Right ventricle myocardium superior (tissue), 1 donor: ENCODE measurements at places on chromosomes 1 and 21. TPM values are rescaled to one million over a fixed set of nuclear protein-coding genes. Genes with fewer than 3 reads are reported as not detected.

- peak; percentile 75 for DNase-seq
These were observed 540 bp upstream of the C1orf198 start for GRCh38 chr1:230868736-230869385.

- DNase-seq: no peak
These were observed 1.5 kb upstream of the CD160 start for GRCh38 chr1:145717833-145718232.

- DNase-seq: no peak
These were observed 9.1 kb downstream of the BCL9 start for GRCh38 chr1:147550302-147550937.

DNA sequence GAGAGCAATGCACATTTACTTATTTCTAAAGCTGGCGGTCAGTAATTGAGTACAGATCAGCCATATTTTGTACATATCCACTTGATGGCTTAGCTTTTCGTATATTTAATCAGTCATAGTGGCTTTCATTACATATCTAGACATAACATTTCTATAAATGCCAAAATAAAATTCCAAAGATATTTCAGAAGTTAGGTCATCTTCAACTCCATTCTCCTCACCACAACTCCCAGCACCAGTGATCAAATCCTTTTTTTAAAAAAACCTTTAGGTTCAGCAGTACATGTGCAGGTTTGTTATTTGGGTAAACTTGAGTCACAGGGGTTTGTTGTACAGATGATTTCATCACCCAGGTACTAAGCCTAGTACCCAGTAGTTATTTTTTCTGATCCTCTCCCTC is 53.9 kb upstream of the GNG4 start:
- DNase-seq: no peak

- DNase-seq: no peak
These were observed 416.2 kb upstream of the ADGRL4 start for GRCh38 chr1:79422726-79423125.

- DNase-seq: no peak
These were observed 46.1 kb upstream of the LIN9 start for GRCh38 chr1:226355016-226355415.

DNA sequence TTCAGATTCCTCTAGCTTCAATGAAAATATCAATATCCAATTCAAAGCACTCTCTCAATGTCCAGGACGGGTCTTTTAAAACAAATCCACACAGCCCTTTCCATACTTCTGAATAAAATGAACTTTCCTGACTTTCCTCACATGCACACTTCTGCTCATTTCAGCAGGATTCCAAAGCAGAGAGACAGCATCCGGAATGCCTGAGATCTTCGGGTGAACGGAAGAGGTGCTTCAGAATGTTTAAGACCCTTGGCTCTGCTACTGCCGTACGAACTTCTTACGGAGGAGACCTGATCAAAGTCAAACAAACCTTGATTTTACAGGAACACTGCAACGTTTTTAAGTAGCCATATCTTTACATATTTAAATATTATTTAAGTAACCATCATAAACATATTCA is 245.7 kb downstream of the PTBP2 start:
- no peak for DNase-seq

Gene FNBP1L
- total RNA-seq: 21.0 TPM
